ENCODE measurements at places on chromosomes 4 and X.

DNA sequence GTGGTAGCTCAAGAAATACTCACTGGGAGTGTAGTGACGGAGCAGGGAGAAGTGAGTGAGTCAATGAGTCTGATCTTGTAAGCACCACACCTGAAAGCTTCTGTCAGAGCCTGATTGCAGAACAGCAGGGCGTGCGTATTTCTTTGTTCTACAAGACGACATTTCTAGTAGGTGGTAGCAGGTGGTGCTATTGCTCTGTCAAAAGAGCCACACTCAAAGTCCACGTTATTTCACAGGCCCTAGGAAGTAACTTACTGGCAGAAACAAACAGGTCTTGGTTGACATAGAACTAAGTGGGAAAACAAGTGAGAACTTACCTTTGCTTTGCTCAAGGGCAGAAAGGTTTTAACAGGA is 46.4 kb upstream of the SPRY1 start:
- DNase-seq = no peak

GRCh38 chr4:3235581-3235980 is 13.4 kb upstream of the MSANTD1 start:
- DNase-seq = no peak

DNA sequence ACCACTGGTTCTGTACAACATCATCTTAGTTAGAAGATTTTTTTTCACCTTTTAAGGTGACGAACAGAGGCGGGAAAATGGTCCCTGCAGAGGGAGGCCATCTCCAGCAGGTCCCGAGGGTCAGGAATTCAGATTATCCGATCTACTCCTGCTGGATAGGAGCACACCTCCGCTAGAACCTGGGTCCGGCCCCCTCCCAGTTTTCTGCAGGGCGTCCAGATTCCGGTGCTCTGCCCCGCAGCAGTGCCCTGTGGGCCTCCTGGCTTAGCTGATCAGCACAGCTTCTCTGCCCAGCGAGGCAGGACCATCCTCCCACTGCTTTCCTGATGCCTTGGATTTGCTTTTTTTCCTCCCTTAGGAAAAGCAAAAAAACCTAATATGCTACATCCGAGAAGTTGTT is 2.3 kb downstream of the TBL1X start:
- DNase-seq = no peak

GRCh38 chrX:148878371-148878770 is 378.0 kb downstream of the AFF2 start:
- no peak for DNase-seq

DNA sequence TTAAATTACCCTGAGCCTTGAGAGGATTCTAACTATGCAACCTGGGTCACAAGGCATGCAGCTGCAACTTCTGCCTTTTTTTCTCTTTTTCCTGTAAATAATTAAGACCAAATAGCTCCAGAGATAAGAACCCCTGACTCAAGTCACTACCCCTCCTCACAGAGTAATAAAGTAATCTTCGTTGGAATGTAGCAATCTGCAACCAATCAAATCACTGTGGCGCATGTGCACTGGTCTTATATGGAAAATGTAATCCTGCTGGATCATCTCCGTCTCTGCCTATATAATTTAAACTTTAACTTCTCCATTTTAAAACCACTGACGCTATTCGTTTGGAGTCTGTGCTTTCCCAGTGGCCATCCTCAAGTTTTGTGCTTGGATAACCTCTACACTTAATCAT is 6.1 kb upstream of the EFHC2 start:
- DNase-seq = no peak

GRCh38 chr4:48090621-48091020 is 43.4 kb downstream of the TXK start:
- no peak for DNase-seq

DNA sequence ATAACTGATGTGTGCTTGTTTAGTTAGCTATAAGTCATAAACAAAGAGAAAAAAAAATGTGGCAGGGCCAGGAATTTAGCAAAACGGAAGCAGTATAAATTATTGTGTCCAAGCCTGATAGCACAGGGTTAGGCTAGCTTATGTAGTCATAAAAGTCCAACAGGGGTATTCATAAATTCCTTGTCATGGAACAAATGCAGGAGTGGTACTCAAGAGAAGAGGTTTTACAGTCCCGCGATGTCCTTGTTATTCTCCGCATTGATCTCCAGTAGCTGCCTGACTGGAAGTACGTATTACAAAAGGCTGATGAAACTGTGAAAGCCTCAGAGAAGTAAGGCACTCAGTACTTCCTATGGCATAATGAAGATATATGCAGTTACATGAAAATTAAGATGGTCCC is 336.9 kb upstream of the TRAM1L1 start:
- no peak for DNase-seq

DNA sequence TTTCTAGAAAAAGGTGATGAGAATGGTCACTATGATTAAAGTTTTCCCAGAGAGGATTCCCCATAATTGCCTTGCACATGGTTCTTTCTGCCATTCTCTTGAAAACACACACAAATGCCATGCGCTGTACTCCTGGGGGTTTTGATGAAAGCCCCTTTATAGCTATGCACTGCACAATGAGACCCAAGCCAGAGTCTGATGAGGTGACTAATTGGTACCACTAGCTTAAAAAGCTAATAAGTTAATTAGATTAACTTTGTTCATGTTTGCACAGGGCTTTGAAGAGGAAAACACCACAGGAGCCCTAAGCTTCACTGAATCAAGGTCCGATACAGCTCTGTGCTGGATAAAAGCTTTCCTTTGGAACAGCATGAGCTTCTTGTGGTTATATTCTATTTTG is 132.2 kb downstream of the NKX6-1 start:
- DNase-seq = no peak

DNA sequence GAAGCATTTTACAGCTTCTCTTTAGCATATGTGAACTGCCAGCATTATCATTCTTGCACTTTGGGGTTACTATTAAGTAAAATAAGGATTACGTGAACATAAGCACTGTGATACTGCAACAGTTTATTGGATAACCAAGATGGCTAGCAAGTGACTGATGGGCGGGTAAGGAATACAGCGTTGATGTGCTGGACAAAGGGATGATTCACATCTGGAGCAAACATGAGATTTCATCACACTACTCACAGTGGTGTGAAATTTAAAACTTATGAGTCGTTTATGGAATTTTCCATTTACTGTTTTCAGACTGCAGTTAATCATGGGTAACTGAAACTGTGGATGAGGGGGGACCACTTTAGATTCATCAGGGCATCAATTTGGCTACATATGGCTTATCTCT is 16.0 kb downstream of the NBDY start:
- no peak for DNase-seq

DNA sequence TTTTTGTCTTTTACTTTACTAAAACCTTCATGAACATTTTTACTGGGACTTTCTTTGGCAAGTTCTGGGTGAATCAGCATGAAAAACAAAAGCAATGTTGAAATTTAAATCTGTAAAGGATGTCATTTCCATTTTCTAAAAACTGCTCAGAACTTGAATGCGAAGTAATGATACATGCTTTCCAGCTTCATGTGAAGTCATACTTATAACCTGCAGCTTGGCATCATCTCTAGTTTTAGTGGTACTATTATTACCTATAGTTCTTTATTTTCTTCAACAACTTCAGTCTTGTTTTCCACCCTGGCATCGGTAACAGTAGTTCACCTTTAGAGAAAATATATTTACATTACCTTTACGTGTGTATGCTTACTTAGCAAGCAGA is 421.4 kb upstream of the DIPK2B start:
- DNase-seq = no peak

DNA sequence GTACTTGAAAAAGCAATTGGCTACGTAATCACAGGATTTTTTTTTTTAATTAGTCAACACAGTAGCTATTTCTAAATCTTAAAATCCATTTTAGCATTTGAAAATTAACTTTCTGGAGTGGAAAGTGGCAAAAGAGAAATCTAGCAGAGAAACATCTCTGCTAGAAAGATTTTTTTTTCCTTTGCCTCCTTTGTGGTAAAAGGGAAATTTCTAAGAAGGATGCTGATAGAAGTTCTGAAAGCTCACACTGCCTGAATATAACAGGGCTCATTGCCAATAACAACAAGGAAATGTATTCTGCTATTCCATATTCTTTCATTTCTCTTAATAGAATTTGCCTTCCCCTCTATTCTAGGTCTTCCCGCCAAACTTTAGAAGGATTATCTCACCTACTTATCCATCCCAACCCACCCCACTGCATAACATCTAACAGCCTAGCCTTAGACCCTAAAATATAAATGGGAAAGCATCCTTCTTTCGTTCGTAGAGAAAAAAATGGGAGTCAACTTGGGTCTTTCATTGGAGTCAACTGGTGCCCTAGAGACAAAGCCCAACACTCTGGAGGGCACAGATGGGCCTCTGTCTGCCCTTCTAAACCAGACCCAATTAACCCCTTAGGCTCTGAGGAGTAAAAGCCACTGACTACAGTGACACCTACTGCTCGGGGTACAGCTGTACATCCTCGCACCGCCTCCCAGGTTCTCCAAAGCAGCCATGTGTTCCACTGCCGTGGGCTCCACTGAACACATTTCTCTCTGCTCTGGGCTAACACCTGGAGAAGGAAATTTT is 103.9 kb downstream of the MAML3 start:
- no peak for DNase-seq

- no peak for DNase-seq
These were observed 37.0 kb downstream of the FNIP2 start for GRCh38 chr4:158805635-158806471.

All from effector memory CD4-positive, alpha-beta T cell (primary cell).